ENCODE measurements at places on chromosomes 6 and 20.

DNA sequence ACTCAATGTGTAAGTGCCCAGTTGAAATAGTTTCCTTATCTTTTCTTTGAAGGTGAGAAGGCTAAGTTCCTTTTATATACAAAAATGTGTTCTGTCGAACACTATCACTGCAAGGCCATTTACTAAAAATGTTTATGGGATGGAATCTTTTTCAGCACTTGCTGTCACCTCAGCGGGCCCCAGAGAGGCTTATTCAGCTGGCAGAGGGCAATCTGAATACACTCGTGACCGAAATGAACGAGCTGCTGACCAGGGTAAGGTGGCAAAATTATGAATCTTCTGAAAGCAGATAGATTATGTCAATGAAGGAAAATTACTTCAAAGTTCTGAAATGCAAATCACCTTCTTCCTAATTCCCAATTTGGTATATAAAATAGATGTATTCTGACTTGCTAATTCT, 340.2 kb downstream of the ARHGAP18 start:
- no peak for DNase-seq

DNA sequence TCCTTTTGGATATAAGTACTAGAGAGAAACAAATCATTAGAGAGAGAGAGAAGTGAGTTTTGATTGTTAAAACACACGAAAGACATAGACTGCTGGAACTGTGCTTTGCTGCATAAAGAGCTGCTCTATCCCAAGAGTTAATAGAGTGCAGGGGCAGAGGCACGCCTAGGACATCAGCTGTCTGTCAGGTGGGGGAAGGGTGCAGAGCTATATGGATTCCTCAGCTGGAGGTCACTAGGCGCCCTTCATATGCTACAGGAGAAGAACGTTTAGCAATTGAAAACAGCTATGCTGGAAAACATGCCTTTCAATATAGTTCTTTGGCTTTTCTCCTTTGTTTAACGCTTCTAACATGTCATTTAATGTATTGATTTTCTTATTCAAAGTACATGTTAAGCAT, 169.0 kb upstream of the MCHR2 start:
- DNase-seq = no peak

- no peak for DNase-seq
These were observed 95.8 kb upstream of the PLCB4 start for GRCh38 chr20:8972963-8973705.

- DNase-seq = no peak
These were observed 30.5 kb upstream of the SIRPD start for GRCh38 chr20:1587781-1588532.

GRCh38 chr20:16552015-16552414, 21.2 kb downstream of the KIF16B start:
- no peak for DNase-seq

DNA sequence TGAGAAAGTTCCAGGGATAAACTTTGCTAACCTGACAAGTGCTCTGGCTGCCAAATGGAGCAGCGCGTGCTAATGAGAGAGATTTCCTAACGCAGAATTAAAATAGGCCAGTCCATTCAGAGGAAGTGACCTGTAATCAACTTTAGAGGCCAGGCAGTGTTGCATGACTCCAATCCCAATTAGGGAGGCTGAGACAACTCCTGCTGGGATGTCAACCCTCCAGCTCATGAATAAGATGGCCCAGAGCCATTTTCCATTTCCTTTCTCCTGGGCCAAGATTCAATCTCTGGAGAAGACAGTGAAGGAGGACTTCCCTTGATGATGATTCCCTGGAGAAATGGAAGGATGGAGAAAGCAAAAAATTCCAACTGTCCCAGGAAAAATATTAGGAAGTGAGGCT, 241.5 kb upstream of the RNF24 start:
- no peak for DNase-seq

DNA sequence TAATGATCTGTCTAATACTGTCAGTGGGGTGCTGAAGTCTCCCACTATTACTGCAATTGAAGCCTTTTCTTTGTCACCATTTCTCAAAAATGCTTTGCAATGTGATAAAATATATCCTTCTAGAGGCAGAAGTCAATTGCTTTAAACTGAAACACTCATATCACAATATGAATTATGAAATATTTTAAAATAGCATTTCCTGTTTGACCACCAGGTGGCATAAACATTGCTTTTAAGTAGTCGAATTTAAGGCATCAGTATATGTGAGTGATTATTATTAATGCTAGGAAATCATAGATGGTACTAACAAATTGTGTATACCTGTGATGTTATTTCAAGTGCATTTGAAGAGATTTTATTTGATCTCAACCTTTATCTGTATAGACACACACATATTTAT, 87.5 kb downstream of the MEI4 start:
- DNase-seq = no peak

GRCh38 chr20:55472704-55473103, 532.6 kb downstream of the CBLN4 start:
- DNase-seq = no peak

GRCh38 chr6:167475947-167476346, 151.1 kb downstream of the TTLL2 start:
- no peak for DNase-seq

GRCh38 chr20:44081476-44081875, 105.5 kb downstream of the JPH2 start:
- no peak for DNase-seq

- DNase-seq = no peak
These were observed 97.5 kb downstream of the PFDN4 start for GRCh38 chr20:54305421-54305820.

- no peak for DNase-seq
These were observed 22.1 kb downstream of the DAAM2 start for GRCh38 chr6:39814236-39814635.

DNA sequence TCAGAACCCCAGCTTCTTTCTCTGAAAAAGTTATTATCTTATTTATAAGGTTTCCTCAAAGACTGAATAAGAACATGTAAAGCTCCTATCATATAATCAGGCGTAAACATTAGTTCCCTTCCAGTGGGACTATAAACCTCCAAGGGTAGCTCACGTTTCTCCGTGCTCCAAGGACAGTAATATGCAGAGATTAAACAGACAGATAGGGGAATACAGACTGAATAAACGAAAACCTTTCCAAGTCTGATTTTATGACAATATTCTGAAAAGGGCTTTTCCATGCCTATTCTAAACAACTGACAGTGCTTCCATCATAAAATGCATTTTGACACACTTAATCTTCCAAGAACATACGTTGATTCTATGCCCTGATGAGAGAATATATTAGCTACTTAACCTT, 22.8 kb downstream of the BACH2 start:
- DNase-seq = no peak

DNA sequence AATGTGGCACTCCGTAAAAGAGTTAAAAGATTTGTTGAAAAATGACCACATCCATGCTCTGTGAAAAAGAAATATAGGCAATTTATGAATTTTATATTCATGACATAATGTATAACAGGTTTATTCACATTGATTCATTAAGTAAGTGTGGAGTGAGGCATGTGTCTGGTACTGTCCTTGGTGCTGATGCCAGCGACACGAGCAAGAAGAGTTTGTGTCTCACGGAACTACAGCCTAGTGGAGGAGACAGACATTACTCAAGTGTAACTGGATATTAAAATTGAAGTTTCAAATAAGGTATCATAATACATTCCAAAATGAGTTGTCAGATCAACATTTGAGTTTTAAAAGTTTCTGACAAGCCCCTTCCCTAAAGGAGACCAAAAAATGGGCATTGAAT, 158.2 kb upstream of the PRND start:
- no peak for DNase-seq

- no peak for DNase-seq
These were observed 124.0 kb upstream of the SLC2A12 start for GRCh38 chr6:134176264-134176975.

DNA sequence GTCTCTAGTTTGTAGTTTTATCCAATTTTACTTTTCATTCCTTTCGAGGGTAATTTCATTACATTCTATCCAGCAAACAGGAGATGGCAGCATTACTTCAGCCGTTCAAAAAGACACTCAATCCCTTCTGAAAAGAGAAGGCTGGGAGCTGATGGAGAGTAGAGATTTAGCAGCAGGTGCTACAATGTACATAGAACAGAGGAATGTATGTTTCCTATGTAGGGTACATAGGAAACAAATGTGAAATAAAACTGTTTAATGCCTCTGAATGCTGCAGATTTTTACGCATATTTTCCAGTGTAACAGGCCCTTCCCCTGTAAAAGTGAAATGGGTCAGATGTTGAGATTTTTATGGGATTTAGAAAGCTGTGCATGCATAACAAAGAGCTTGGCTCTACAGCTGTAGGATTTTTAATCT, 16.0 kb downstream of the RPS12 start:
- DNase-seq = no peak

- DNase-seq = no peak
These were observed 50.7 kb upstream of the CD83 start for GRCh38 chr6:14066782-14067406.

GRCh38 chr20:57323034-57323433, 6.6 kb upstream of the SPO11 start:
- DNase-seq = no peak

- DNase-seq = peak; percentile 90
These were observed 16.2 kb upstream of the UBR2 start for GRCh38 chr6:42547407-42548329.

- DNase-seq = no peak
These were observed 7.6 kb downstream of the SLC44A4 start for GRCh38 chr6:31871046-31871659.

DNA sequence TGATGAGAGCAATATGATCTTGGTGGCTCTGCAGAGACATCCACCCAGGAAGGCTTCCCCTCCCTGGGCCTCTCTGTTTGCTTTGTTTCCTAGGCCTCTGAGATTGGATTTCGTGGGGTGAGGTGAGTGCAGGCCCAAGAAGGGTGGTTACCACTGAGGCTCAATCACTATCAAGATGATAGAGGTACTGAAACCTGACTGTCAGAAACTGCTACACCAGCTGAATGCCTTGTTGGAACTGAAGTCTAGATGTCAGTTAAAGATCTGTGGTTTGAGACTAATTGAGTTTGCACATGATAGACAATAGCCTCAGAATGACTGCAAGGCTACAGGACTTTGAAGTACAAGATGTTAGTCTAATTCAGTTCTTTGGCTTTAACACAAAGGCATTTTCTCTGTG, 15.2 kb downstream of the VNN1 start:
- DNase-seq = no peak

- no peak for DNase-seq
These were observed 42.2 kb downstream of the GFOD1 start for GRCh38 chr6:13445005-13445743.

- DNase-seq = no peak
These were observed 105.1 kb downstream of the NKAIN2 start for GRCh38 chr6:123908797-123909196.

DNA sequence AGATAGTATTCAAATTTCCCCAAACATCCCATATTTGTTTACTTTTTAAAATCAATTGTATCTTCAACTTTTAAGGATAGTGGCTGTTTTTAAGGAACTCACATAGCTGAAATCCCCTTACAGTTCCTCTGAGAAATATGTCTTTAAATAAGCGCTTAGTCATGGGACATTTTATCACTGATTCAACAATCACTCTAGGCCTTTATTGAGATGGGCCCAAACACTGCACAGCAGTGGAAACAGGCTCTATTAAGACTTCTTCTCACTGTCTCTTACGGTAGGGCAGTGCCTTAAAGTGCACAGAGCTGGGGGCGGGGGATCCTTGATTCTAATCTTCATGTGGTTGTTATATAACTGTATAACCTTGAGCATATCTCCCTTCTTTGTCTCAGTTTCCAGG, 59.8 kb upstream of the RREB1 start:
- DNase-seq = no peak

DNA sequence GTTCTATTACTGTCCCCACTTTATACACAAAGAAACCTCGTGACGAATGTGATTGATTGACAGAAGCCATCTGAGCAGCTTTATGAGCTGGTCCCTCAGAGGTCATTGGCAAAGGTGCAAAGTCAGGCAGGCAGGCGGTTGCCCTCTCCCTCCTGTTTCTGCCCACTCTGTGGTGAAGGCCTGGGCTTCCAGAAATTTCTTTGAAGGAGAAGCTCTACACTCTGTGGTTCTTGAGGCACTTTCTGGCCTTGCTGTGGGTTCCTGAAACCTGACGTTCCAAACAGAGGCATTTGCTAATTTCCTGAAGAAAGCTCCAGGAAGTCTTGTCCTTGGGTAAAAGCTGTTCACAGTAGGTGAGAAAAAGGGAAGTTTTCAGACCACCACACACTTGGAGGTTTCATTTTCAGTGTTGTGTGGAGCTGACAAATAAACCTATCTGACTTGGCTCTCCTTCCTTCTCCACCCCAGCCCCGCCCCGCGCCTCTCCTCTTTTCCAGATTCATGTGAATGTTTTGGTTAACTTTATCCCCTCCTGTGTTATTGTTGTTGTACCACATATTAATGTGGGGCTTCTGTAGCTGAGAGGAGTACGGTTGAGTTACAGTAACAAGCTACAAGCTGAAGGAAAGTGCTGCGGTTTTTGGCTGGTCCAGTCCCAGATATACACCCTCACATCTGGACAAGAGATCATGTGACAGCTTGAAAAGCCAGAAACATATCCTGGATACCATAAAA, 274.1 kb downstream of the CLIC5 start:
- no peak for DNase-seq

DNA sequence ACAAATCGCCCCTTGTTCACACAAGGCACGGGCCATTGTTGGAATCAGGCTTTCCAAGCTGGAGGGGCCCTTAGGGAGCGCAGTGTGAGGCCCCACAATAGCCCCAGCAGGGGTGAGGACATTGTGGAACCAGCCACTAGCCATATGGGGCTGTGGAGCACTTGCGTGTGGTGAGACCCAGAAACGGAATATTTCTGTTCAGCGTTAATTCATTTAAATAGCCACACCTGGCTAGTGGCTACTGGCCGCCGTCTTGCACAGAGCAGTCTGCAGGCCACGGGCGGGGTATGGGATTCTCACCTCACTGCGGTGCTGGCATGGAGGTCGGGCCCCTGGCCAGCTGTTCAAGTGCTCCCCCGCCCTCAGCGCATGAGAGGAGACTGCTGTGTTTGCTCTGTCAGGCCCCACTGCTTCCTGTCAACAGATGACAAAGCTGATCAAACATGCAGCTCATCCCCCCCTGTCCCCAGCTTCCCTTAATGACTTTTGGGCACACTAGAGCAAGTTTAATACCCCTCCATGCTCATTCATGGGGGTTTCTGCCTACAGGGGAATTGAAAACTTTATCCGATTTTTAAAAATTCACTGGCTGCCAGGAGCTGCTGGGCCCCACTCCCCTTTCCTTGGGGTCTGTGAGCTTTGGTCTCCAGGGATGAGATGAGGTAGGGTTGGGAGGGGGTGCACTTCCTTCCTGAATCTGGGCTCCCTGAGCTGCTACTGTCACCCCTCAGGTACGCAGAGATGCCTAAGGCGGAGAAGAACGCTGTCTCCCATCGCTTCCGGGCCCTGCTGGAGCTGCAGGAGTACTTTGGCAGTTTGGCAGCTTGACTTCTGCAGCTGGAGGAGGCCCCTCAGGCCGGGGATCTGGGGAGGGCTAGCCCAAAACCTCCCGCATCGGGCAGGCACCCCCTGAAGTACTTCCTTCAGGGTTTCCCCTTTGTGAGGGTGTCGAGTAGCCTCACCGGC, 13.6 kb downstream of the ITPA start:
- DNase-seq = peak; percentile 37

DNA sequence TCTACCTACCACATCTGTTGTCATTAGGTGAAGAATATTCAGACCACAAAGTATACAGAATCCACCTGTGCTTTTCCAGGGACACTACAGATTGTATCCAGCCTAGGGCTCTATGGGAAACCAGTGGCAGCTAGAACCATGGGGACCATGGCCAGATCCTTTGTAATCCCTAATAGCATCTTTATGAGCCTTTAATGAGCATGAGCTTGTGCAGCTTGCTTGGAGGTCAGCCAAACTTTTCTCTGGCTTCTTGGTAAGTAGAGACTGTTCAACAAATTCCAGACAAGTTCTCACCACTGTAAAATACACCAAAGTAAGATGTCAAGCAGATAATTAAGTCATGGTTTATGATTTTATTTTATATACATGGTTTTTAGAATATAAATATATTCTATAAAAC, 301.6 kb upstream of the ADGRB3 start:
- no peak for DNase-seq
